ENCODE measurements at places on chromosomes 2 and 18.
A peak's percentile ranks its signal among the peaks of the same experiment; 100 is the strongest.

GRCh38 chr2:66695226-66695735, 260.4 kb downstream of the MEIS1 start:
- no peak for DNase-seq

DNA sequence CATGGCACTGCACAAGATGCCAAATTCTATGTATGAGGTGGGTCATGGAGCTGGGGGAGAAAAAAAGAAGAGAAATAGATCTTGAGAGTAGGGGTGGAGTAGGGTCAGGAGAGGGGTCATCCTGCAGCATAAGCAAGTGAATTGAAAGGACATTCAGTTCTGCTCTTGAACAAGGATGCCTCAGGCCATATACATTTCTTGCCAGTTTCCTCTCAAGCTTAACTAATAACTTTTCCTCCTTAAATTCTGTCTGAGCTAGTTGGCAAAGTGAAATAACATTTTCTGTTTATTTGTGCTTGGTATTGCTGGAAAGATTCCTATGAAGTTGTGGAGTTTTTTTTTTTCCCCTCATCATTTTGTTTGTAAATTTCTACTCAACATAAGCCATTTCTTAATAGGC, 99.0 kb upstream of the LTBP1 start:
- DNase-seq, result no peak

DNA sequence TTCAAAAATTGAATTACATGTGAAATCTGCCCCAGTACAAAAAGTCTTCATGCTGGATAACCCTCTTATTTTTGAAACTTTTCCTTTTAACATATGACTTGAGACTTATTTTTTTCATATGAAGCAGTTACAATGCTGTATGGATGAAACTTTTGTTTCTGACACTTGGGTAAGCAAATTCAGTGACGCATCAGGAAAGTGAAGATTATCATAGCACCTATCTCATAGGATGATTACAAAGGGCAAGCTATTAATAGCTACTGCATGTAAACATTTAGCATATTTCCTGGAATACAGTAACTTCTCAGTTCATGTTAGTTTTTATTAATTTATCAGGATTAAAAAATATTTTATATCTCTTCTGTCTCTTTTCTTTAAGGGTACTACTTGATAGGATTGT, 1109.2 kb downstream of the LRP1B start:
- no peak for DNase-seq

- peak; percentile 61 for DNase-seq
These were observed 1.0 kb upstream of the NFATC1 start for GRCh38 chr18:79394534-79395307.

DNA sequence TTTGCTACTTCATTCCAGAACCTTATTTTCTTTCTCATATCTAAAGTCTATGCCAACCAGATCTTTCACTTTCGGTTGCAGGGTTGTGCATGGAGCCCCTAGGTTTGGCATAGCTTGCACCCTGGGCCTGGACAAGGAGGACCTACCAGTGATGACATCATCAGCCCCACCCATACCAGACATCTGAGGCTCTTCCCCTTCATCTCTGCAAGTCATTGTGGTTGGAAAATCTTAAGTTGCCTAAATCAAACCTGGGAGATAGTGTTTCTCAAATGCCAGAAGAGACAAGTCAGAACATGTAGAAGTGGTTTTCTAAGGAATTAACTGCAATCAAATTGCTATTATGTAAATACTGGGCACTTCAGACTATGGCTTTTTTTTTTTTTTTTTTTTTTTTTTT, 363.3 kb downstream of the ZNF516 start:
- DNase-seq, result no peak

Data from stimulated activated CD8-positive, alpha-beta memory T cell treated with anti-CD3 and anti-CD28 coated beads, Interleukin-12 subunit alpha, Interleukin-12 subunit beta, amount 100 ng/mL, for 1 hour (primary cell).